Left cardiac atrium (tissue), 4 donors: ENCODE measurements at places on chromosomes 1 and 21.

- DNase-seq = no peak
These were observed 62.5 kb upstream of the CAPZB start for GRCh38 chr1:19547814-19548213.

DNA sequence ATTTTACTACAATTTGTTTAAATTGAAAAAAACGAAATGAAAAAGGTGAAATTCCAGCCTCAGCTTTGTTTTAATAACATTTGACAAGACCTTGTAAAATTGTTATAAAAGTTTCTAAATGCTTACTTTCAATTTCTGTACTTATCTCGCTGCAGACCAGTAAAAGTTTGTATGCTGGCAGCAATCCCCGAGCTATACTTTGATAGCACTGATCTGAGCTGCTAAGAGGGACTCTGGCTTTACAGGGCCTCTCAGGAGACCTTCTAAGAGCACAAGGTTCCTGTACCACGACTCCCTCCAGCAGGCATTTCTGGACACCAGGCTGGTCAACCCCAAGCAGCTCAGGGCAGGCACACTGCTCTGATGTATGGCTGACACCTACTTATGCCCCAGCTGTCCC lies 13.1 kb downstream of the STMN1 start:
- DNase-seq = no peak

- DNase-seq = no peak
These were observed 42.1 kb upstream of the OSBPL9 start for GRCh38 chr1:51574796-51575195.

GRCh38 chr1:17109892-17110554 lies 9.2 kb downstream of the PADI2 start:
- no peak for DNase-seq

DNA sequence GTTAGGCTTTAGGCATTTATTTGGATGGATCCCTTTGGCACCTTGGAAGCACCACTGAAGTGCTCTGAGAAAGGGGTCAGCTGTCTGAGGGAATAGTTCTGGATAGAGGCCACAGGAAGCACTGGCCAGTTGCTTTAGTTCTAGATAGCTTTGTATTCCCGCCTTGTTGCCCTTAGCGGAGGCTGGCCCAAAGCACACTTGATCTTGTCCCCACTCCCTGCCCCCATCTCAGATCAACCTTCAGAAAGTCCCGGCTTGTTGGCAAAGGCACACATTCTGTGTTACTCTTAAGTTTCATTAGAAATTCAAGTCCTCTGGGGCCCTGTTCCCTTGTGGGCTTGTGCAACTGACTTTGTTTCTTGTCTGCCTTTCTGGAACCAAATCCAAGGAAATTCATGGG lies 15.2 kb upstream of the NBL1 start:
- no peak for DNase-seq

GRCh38 chr1:64530969-64531692 lies 61.2 kb downstream of the CACHD1 start:
- no peak for DNase-seq

GRCh38 chr1:158649052-158649451 lies 37.5 kb downstream of the SPTA1 start:
- DNase-seq = no peak

GRCh38 chr1:151728151-151729054 lies 7.1 kb downstream of the RIIAD1 start:
- no peak for DNase-seq

DNA sequence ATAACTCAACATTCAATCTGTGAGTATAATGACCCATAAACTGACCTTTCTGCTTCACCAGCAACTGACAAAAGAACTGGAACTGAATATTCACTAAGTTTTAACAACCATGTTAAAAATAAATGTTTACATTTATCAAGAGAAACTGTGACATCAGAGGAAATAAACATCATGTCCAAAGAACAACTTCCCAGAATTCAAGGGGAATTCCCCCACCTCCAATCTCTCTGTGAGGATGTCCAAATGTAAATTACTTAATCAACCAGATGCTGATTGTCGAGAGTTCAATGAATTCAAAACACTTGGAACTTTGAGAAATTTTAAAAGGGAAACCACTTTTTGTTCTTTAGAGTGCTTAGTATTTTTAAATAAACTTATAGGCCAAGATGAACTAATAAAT lies 365.6 kb upstream of the ADGRL2 start:
- DNase-seq = no peak

DNA sequence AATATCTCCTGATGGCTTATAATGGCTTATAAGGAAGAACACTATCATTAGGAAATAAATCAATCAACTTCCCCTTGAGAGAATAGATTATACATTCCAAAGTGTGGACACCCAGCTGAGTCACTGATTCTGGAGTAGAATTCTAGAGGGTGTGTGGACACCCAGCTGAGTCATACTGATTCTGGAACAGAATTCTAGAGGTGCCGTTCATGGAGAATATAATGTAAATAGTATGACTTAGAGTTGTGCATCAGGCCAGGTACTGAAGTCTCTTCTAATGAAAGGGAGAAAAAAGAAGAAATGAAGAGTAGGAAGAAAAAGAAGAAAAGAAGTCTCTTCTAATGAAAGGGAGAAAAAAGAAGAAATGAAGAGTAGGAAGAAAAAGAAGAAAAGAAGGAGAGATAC lies 2.4 kb upstream of the USP33 start:
- DNase-seq = no peak

DNA sequence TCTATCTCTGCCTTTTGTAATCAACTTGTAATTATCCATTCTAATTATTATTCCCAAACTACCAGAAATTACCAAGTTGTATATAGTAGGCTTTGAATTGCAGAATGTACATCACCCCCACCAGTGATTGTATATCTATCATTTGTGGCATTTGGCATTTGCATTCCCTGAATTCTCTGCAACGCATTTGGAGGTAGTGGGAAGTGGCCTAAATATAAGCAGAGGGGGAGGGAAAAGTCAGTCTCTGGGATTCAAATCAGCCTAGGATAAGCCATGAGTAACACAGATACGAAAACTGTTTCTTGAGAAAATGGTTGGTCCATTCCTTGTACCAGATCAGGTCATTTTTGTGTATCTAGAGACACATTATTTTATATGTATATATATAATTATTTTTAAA lies 20.7 kb downstream of the DDX20 start:
- DNase-seq = no peak

- no peak for DNase-seq
These were observed 9.8 kb downstream of the MIXL1 start for GRCh38 chr1:226233293-226233692.

DNA sequence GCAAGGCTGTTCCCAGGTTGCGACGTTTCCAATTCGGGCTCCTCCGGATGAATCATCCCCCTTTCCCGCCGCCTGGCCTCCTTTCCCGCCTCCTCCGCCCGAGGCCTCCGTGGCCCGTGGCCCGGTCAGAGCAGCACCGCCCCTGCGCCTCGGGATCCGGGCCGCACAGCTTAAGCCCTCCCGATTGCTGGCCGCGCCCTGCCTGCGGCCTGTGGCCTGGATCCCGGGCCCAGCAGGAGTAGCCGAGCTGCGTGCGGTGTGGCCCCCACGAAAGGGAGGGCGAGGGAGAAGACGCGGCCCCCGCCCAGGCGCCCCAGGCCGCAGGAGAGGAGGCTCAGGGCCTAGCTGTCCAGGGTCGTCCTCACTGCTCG lies 1.0 kb downstream of the TMEM200B start:
- DNase-seq = peak; percentile 78

- DNase-seq = no peak
These were observed 77.9 kb downstream of the POFUT2 start for GRCh38 chr21:45209685-45210284.

DNA sequence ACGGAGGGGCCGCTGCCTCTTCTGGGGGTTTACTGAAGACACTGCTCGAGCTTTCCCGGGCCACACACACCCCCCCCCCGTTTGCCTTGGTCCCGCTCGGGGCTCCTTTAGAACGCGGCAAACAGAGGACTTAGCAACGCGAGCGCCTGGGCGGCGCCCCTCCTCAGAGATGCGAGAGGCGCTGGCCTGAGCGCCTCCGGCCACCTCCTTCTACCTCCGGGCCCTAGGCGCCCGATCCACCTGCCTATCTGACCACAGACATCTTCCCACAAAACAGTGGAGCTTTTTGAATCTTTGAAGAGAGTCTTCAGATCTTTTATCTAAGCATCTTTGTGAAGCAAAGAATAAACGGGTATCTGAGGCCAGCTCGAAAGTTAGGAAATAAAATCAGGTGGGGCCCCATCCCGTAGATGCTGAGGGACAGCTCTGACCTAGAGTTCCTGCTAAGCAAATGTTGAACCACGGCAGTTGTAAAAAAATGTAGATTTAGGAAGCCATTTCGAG lies 436 bp upstream of the TTLL7 start:
- peak; percentile 83 for DNase-seq

- no peak for DNase-seq
These were observed 87.5 kb downstream of the IER5 start for GRCh38 chr1:181175955-181176354.

- DNase-seq = no peak
These were observed 40.7 kb upstream of the GPR37L1 start for GRCh38 chr1:202081992-202082391.

GRCh38 chr1:86239894-86240293 lies 83.3 kb upstream of the COL24A1 start:
- DNase-seq = no peak

DNA sequence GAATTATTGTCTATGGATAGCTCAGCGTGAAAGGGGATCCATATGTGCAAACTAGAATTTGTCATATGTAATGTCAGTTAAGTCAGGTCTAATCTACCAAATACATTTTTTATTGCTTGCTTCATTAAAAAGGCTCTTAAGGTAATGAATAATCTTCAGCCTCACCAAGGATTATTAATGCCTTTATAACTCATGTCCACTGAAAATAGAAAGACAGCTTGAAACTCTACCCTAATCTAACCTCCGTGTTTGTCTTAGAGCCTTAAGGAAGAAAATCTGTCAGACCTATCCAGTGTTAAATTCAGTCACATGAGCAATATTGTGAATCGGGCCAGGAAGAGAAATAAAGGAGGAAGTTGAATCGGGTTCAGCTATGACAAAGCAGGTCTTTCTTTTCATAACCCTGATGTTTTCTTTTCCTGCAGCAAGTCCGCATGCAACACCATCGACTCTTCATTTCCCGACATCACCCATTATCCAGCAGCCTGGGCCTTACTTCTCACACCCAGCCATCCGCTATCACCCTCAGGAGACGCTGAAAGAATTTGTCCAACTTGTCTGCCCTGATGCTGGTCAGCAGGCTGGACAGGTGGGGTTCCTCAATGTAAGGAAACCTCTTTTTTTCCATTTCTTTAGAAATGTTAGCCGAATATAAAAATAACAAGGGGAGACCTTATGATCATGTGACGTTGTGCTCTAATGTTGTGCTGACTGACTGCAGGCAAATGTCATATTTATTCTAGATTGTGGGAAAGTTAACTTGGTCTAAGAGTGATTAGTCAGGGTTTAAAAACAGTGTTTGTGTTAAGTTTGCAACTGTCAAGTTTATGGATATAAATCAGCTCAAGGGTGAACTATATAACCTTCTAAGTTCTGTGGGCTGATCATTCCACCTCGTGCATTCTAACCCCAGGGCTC lies 321.0 kb downstream of the TM2D1 start:
- no peak for DNase-seq

DNA sequence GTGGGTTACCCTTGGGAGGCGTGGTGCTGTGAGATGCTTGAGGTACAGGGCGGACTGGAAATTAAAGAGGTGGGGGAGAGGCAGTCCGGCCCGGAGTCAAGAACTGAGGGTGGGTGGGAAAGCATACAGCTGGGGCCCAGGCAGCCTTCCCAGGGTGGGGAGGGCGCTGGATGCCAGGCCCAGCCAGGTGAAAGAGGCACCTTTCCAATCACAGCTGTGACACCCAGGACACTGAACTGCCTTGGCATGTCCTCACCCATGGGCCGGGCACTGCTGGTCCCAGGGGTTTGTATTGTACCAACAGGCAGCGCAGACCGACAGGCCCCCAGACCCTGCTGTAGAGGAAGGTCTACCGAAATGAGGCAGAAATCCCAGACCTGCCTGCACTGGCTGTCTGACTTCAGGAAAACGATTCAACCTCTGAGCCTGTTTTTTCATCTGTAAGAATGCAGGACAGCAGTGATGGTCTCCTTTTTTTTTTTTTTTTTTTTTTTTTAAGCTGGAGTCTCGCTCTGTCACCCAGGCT lies 9.1 kb downstream of the SLC30A2 start:
- no peak for DNase-seq
